Stimulated activated CD8-positive, alpha-beta memory T cell treated with anti-CD3 and anti-CD28 coated beads, Interleukin-4, amount 100 ng/mL, for 48 hours (primary cell): ENCODE measurements at places on chromosomes 5 and 9.

DNA sequence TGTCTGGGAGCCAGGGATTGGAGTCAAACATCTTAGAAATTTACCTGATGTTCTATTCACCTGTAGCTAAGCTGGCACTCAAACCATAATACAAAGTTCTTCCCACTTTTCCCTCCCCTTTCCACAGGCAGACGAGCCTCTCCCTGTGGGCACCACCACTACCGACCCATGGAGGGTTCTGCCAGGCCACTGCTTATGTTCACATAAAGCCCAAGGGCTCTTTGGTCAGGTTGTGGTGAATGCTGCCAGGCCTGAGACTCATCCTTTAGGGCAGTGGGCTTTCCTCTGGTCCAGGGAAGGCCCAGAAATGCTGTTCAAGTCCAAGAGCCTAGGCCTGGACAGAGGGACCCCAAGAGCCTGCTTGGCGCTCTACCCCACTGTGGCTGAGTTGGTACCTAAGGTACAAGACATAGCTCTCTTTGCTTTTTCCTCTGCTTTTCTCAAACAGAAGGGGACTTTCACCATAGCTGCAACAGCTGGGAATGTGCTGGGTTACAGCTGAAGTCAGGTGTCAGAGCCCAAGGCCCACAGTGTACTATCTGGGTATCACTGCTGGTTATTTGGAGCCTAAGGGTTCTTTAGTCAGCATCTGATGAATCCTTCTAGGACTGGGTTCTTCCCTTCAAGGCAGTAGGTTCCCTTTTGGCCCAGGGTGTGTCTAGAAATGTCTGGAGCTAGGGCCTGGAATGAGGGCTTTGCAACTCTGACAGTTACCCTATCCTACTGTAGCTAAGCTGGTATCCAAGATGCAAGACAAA, 620.1 kb downstream of the TLE1 start:
- no peak for DNase-seq

GRCh38 chr9:71349218-71349617, 227.8 kb upstream of the TRPM3 start:
- DNase-seq = no peak

- peak; percentile 30 for DNase-seq
Observed at GRCh38 chr5:145937432-145938250, 1.3 kb downstream of the SH3RF2 start.

GRCh38 chr5:140611020-140611521, 21.9 kb downstream of the CD14 start:
- DNase-seq = no peak
